ENCODE measurements at places on chromosomes 4 and X.

- no peak for DNase-seq
Observed at GRCh38 chr4:119070301-119070700, 65.3 kb upstream of the MYOZ2 start.

- no peak for DNase-seq
Observed at GRCh38 chr4:161906836-161907589, 256.8 kb downstream of the FSTL5 start.

DNA sequence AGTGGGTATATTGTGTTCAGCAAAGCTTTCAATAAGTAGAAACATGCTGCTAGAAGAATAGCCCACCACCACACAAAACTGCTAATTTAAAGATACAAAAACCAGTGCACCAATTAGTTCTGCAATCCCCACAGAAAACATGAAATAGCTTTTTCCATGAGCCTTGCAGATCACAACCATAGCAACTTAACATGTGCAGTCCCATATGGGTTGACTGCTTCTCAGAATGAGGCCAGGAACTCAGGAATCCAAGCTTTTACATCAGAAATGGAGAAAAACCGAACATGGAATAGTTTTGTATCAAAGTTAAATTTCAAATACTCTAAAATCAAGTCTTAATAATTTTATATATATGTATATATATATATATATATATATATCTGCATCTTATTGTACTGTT, 66.6 kb upstream of the IQCM start:
- DNase-seq, result no peak

DNA sequence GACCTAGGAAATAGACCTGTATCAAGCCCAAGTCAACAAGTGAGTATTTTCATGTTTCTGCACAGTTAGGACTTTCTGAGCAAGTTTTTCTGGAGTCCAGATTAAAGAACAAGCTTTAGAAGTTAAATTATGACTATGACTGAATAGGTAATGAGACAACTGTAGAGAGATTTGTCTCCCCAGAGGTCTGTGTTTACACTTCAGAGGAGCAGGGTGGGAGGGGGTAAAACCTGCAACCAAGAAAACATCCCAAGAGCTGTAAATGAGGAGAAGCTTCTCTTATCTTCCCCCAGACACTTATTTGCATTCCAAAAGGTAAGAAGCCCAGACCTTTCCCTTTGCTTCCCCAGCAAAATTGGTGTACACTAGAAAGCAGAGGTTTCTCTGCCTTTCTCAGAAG, 22.1 kb upstream of the CEP135 start:
- DNase-seq, result no peak

DNA sequence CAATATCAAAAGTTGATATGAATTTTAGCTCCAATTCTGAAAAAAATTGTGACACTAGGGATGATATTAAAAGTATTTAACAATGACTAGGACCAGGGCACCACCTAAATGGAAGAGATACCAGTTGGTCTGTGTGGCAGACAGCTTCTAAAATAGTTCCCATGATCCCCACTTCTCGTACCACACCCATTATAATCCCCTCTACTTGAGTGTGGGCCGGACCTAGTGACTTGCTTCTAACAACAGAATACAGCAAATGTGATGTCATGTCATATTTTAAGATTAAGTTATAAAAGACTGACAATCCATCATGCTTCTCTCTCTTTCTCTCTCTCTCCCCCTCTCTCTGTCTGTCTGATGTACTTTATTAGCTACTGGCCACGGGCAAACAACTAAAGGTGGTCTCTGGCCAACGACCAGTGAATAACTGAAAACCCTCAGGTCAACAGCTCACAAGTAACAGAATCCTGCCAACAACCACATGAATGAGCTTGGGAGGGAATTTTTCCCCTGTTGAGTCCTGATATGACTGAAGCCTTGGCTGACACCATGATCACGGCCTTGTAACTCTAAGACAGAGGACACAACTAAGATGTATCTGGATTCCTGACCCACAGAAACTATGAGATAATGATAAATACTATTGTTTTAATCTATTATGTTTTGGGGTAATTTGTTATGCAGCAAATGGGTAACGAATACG, 34.4 kb downstream of the FAM13A start:
- no peak for DNase-seq

GRCh38 chr4:172692701-172693100, 475.9 kb upstream of the GALNT7 start:
- DNase-seq, result no peak

DNA sequence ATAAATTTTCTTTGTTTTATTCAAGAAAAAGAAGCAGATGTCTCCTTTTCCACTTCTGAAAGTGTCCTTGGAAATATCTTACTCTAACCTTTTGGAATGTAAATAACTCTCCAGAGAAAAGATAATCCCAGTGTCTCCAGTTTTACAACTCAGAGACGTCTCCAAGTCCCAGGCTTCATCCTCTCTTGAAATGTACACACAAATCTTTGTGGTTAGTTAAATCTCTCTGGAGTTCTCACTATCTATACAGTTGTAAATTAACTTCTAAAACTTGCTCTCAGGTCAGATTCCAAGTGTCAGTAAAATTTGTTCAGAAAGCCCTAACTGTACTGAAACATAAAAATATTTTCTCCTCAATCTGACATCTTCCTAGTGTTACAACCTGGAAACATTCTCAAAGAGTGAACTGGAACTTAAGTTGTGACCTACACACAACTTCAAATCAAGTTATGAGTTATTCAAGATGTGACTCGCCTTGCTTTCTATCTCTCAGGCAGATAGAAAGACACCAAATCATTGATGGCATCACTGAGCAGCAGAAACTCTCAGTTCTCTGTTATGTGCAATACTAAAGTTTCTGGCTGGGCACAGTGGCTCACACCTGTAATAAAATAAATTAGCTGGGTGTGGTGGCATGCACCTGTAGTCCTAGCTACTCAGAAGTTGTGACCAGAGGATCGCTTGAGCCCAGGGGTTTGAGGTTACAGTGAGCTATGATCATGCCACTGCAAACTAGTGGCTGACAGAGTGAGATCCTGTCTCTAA, 284.2 kb downstream of the RCHY1 start:
- DNase-seq, result no peak

DNA sequence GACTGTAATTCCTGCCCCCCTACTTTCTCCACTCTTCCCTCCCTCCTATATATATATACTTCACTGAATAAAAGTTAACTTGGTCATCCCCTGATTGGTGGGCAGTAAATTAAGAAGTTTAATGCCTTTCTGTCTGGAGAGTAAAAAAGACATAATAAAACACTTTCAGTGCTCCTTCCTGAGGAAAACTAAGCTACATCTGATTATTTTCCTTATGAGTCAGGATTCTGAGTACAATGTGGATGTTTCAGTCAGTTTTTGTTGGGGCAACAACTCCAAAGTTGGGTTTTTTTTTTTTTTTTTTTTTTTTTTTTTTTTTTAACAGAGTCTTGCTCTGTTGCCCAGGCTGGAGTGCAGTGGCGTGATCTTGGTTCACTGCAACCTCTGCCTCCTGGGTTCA, 22.0 kb upstream of the SUPT20HL2 start:
- DNase-seq, result no peak

DNA sequence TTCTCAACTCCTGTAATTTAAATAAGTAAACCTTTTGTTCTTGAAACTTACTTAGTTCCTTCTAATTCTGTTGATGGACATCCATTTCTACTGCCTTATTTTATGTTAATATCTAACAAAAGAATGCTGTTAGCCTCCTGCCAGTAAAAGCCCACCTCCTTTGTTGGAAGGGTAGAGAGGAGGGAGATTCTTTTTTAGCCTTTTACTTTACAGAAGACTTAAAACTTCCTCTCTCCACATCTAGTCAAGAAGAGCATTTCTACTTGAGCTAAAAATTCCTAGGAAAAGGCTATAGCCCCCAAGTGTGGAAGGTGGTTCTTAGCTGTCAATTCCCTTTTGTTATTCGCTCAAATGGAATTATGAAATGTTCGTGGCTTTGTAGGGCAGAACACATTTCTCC, 118.7 kb downstream of the ZIC3 start:
- DNase-seq, result no peak

DNA sequence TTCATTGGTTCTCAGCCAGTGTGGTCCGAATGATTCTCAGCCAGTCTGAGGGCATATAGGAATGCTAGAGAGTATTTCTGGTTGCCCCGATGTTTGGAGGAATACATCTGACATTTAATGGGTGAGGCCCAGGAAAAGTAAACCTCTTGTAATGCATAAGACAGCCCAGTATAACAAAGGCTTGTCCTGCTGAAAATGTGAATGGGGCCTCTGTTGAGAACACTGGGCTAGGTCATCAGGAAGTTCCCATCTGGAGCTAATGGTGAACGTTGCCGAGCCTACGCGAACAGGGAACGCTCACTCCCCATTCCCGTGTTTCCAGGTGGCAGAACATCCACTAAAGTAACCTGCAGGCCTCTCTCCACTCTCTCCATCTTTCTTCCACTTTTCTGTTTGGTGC, 132.0 kb upstream of the CLNK start:
- no peak for DNase-seq

GRCh38 chr4:3823496-3824341, 57.5 kb downstream of the ADRA2C start:
- DNase-seq, result no peak

GRCh38 chr4:120228086-120228485, 161.4 kb upstream of the MAD2L1 start:
- no peak for DNase-seq

GRCh38 chr4:167020410-167020809, 213.9 kb downstream of the SPOCK3 start:
- no peak for DNase-seq

DNA sequence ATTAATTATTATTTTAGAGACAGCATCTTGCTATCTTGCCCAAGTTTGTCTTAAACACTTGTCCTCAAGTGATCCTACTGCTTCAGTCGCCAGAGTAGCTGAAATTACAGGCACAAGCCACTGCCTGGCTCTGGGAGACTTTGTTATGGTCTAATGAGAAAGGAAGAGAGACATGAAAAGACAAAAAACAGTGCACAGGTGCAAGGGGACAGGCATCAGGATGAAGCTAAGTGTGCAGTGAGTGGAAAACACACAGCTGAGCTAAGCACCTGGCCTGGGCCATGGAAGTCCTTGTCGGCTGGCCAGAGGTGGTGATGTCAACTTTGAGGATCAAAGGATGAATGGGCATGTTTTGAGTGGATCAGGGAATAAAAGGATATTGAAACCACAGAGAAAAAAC, 102.7 kb downstream of the HS3ST1 start:
- DNase-seq, result no peak

- no peak for DNase-seq
Observed at GRCh38 chr4:56217343-56217890, 169.9 kb downstream of the AASDH start.

DNA sequence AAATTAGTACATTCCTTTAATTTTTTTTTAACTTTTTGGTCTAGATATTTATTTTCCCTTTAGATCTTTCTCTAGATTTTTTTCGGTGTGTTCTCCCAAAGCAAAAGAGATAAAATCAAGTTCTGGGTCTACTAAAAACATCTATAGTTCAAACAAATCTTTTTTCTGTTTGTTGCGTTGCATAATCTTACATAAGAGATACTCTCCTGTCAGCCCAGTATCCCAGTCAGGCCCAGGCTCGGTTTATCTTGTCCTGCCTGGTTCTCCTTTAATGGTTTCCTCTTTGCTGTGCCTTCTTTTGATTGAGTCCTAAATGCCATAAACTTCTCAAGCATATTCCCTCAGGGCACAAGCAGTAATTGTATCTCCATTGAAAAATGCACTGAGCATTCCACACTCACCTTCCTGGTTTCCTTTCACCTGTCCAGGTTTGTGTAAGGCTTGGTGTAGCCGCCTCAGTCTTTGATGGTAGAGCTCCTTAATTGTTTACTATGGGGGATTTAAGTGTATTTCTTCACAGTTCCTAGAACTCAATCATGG, 104.9 kb downstream of the TMEM131L start:
- no peak for DNase-seq

GRCh38 chr4:24190761-24191695, 301.2 kb upstream of the PPARGC1A start:
- DNase-seq, result no peak

DNA sequence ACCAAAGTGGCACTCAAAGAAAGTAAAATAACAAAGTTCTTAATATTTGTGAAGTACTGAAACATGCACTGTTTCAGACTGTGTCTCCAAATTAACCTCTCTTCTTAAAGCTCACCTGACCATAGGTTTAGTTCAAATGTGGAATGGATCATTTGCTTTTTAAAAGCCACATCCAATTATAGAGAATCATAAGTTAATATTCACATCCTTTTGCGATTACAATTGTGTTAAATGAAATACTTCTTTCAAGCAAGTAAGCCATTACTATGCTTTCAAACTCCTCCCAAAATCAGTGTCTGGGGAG, 95.3 kb upstream of the PTPN13 start:
- DNase-seq, result no peak

DNA sequence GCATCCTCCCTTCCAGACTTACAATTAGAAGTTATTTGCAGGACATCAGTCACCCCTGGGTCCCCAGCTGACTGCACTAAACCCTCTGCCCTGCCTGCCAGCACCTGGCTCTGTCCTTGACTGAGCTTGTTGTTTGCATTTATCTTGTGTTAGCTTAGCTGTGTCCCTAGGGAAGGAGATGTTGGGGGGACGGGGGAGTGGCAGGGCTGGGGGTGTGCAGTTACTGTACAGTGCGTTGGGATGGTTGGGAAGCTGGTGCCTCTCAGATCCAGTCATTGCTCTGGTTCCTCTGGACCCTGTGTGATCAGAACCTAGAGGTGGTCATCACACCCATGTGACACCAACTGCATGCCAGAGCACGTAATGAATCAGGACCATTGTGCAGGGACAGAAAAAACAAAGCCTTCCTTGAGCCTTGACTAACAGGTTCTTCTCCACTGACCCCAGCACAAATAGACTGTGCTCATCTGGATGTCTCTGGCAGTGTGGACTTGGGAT, 32.7 kb upstream of the PROM1 start:
- DNase-seq, result no peak

DNA sequence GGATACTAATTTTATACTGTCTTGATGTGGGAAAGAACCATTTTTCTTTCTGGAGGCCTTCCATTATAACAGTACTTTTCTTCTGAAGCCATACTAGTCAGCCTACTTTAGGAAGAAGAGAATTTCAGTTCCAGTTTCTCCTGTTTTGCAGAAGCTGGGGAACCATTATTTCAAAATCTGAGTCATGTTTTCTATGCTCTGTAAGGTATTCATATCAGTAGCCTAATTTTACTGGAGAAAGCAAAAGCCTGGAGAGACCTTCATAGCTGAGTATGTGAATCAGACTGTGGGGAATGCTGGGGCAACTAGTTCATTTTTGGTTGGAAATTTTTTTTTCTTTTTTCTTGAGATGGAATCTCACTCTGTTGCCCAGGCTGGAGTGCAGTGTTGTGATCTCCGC, 22.4 kb downstream of the AFF1 start:
- no peak for DNase-seq

DNA sequence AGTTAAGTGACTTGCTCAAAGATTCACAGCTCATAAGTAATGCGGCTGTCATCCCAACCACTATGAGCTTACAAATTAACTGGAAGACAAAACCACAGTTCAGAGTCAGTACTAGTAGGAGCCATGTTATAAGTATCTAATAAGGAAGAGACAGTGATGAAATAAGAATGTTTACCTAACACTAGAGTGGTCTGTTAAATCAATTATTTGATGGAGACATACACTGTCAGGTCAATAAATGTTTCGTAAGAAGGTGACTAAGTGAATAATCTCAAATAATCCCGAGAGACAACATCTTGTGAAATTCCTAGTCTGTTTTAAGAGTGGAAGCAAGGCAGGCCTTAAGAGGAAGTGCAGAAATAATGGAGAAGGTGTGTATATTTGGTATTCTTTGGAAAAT, 25.8 kb upstream of the AMELX start:
- DNase-seq, result no peak

- no peak for DNase-seq
Observed at GRCh38 chrX:13891377-13892140, 74.7 kb upstream of the GPM6B start.

All from activated T-helper 9 cell treated with anti-CD3 and anti-CD28 coated beads, Interleukin-2, amount 50 U/mL, for 16 hours (primary cell).